ENCODE measurements at places on chromosomes 12 and 14. TPM values are rescaled to one million over a fixed set of nuclear protein-coding genes. Genes with fewer than 3 reads are reported as not detected.

The BBOF1 gene
- 2.1 TPM for total RNA-seq

The OR6C1 gene
- total RNA-seq, result not detected

The MYF5 gene
- total RNA-seq, result not detected

The COCH gene
- total RNA-seq, result 1.1 TPM

The ETFBKMT gene
- 1.4 TPM for total RNA-seq

The RERG gene
- total RNA-seq, result not detected

The CCNT1 gene
- 85.1 TPM for total RNA-seq

The TGFB3 gene
- 4.1 TPM for total RNA-seq

The ASPG gene
- total RNA-seq, result not detected

The DEPDC4 gene
- 2.9 TPM for total RNA-seq

The BCL2L14 gene
- total RNA-seq, result 7.3 TPM

The KRT6C gene
- total RNA-seq, result not detected

The NTF3 gene
- not detected for total RNA-seq

The PPP1R1A gene
- total RNA-seq, result not detected

The DHRS2 gene
- 3.7 TPM for total RNA-seq

The FSCB gene
- not detected for total RNA-seq

All from activated CD4-positive, alpha-beta T cell treated with anti-CD3 and anti-CD28 coated beads for 36 hours (primary cell).